ENCODE measurements at places on chromosomes 12 and 14. TPM values are rescaled to one million over a fixed set of nuclear protein-coding genes. Genes with fewer than 3 reads are reported as not detected.

The GALC gene
- 24.2 TPM for total RNA-seq

The INSM2 gene
- not detected for total RNA-seq

The ZDHHC22 gene
- total RNA-seq, result not detected

The OTX2 gene
- not detected for total RNA-seq

The GPATCH2L gene
- total RNA-seq, result 81.7 TPM

All from placental pericyte (primary cell).